ENCODE measurements at places on chromosomes 5 and 9.
A peak's percentile ranks its signal among the peaks of the same experiment; 100 is the strongest.

GRCh38 chr5:5481206-5481605 is 58.7 kb downstream of the ICE1 start:
- DNase-seq = no peak

- no peak for DNase-seq
These were observed 20.8 kb upstream of the SNCAIP start for GRCh38 chr5:122291000-122291901.

DNA sequence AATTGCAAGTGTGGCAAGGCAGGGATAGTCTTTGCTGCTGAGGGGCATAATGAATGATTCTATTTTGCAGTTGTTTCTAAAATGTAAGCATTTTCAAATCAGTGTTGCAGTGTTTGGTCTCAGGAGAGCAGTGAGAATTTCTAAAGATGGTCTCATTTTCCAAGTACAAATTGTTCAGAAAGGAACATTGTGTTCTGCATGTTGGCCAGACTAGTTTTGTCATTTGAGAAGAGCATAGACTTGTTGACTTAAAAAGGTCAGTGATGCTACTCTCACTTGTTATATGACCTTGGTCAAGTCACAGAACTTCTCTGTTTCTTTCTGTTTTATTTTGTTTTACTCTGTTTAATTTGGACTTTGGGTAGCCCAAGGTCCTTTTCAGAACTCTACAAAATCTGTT is 344.6 kb downstream of the OSTF1 start:
- DNase-seq = no peak

GRCh38 chr9:79623799-79624721 is 52.3 kb downstream of the TLE4 start:
- peak; percentile 10 for DNase-seq

- DNase-seq = no peak
These were observed 501.9 kb downstream of the KDM4C start for GRCh38 chr9:7259544-7260241.

GRCh38 chr5:133246376-133247150 is 194.8 kb downstream of the HSPA4 start:
- DNase-seq = no peak

All from activated CD8-positive, alpha-beta memory T cell treated with anti-CD3 and anti-CD28 coated beads for 4 hours (primary cell).